ENCODE measurements at places on chromosomes 12 and 14.

DNA sequence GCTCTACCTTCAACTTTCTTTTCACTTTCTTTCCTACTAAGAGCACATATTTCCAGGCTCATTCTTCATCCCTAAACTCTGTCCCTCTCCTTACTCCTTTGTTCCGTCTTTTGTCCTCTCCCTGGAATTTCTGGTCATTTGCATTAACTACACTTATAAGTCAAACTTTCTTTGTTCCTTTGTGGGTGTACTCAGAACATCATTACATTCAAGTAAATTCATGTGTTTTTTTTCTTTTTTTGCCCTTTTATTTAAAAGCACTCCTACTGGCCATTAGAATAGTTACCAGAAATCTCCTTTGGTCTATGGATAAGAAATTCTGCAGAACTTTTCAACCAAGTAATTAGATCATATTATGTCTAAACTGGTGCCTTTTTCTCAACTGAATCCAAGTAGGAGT is 802.6 kb downstream of the DIO2 start:
- no peak for DNase-seq

- no peak for DNase-seq
These were observed 42.4 kb downstream of the OVCH1 start for GRCh38 chr12:29455087-29455486.

- no peak for DNase-seq
These were observed 35.8 kb downstream of the SOCS2 start for GRCh38 chr12:93608313-93608712.

GRCh38 chr14:61644175-61644574 is 51.1 kb upstream of the HIF1A start:
- no peak for DNase-seq

Data from stimulated activated naive CD4-positive, alpha-beta T cell treated with Interleukin-2 at 50 U/mL for 16 hours (primary cell).